ENCODE measurements at places on chromosomes 5 and 9.

DNA sequence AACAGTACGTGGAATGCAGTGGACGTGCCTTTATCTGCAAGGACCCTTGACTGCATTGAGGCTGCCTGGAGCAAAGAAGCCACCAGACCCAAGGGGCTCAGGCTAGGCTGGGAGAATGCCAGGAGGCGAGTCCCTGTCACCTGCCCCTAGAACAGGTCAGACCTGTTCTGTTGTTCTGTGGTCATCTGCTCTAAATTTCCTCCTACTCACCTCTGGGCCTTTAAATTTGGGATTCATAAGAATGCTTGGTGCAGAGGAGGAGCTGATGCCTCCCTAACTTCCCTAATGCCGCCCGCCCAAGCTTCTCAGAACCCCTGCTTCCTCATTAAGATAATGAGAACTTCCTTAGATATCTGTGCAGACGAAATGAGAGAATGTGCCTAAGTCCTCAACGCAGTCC, 32.0 kb downstream of the DAPK1 start:
- DNase-seq, result no peak

DNA sequence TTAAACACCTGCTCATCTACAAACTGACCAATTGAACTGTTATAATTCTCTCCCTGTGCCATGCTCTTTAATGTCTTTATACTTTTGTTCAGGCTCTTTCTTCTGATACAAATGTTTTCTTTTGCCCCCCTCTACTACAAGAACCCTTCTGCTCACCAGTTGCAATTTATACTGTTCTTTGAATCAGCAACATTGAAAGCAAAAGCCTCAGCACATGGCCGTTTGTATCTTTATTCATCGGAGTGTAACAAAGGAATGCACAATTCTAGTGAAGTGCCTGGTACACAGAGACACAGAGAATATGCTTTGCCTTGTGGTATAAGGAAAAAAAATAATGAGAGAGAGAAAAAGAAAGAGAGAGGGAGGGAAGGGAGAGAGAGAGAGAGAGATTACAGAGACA, 547.1 kb downstream of the CDH12 start:
- DNase-seq, result no peak

DNA sequence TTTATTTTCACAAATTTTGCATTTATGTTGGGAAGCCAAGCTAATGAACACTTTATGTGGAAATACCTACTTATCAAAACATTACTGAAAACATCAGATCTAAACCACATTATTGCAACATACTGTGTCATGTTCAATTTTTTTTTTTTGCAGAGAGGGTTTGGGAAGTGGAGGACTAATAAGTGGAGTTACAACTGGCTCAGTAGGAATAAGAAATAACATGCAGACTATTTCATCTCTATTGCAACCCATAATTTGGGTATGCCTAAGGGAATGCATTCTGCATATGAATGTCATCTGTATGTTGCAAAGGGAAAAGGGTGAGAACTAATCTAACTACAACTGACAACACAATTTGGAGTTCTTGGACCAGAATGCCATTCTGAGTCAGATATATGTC, 41.8 kb downstream of the APC start:
- DNase-seq, result no peak

GRCh38 chr9:21777701-21778100, 24.7 kb upstream of the MTAP start:
- no peak for DNase-seq

GRCh38 chr5:168153263-168153875, 138.1 kb upstream of the WWC1 start:
- DNase-seq, result no peak

DNA sequence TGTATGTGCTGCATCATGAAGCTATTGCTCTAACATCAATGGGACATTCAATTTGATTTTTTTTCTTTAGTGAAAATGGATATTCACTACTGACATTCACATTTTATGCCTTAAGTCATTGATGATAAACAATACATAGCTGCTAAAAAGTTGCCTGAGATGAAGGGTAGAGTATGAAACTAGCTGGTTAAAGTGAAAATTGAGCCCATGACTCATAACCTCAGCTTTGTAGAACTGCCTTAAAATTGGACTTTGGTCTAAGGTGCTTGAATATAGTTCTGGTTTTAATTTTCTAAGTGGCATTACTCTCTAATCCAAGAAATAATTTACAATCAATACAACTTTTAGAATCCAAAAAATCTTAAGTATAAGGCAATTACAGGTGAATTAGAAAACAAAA, 740.4 kb upstream of the RIOK2 start:
- DNase-seq, result no peak

DNA sequence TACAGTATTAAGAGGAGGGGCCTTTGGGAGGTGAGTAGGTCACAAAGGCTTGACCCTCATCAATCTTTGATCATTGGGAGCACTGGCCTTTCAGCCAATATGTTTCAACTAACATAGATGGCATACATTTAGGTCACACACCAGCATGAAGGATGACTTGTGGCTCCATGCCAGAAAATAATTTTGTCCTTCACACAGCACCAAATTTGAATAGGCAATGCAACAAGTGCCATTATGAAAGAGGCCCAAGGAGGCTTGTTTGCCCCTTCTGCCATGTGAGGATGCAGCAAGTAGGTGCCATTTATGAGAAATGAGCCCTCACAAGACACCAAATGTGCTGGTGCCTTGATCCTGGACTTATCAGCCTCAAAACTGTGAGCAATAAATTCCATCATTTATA, 81.1 kb downstream of the JAKMIP2 start:
- DNase-seq, result no peak

DNA sequence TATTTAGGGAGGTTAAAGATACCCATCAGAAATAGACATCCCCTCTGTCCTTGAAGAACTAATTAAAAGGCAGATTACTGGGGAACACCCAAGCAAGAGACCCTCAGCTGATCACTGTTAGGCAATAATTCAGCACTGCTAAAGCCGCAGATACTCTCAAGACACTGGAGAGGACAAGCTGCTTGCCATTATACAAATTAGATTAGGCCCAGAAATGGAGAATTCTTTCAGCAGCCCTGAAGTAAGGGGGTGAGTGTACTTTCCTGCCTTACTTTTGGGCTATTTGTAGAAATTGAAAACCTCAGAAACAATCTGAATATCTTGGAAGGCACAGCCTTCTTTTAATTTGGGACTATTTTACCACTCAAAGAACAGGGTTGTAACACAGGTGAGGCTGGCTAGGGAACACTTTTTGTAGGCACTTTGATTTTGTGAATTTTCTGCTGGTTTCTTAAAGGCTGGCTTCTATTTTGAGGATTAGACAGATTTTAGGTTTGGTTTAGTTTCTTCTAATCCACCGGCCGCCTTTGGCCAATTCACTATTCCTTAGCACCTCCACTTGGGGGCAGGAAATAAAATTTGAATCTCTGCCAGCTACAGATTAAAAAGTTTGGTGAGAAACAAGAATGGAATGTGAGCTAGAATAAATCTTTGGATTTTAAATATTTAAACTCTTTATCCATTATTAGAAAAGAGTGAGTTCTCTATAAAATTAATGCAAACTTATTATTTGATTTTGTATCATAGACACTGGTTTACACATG, 106.0 kb downstream of the SMARCA2 start:
- DNase-seq, result no peak

DNA sequence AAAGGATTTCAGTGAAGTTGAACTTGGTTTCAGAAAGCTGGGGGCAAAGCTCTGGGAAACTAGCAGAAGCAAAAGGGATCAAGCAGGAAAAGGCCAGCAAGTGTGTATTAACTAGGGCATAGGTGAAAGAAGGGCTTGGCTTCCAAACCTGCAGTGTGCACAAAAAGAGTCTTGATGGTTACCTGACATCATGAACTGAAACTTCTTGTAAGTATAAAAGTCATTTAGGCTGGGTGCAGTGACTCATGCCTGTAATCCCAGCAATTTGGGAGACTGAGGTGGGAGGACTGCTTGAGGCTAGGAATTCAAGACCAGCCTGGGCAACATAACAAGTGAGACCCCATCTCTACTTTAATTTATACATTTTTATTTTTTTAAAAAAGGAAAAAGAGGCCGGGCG, 216.4 kb downstream of the EPB41L4A start:
- no peak for DNase-seq

DNA sequence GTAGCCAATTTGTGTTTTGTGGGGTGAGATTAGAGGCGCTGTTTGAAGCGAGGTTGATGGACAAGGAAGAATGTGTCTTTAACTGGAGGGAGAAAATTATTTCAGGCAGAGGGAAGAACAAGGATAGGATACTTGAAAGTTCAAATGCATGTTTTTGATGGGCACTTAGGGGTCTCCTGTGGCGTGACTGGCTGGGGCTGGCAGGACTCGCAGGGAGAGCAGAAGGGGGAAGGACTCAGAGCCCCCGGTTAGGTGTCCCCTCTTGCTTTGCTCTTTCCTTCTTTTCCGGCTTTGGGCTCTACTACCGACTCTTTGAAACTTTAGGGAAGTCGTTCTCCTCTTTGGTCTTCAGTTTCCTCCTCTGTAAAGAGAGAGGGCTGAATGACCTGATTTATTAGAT, 12.1 kb downstream of the GRAMD2B start:
- DNase-seq, result no peak

DNA sequence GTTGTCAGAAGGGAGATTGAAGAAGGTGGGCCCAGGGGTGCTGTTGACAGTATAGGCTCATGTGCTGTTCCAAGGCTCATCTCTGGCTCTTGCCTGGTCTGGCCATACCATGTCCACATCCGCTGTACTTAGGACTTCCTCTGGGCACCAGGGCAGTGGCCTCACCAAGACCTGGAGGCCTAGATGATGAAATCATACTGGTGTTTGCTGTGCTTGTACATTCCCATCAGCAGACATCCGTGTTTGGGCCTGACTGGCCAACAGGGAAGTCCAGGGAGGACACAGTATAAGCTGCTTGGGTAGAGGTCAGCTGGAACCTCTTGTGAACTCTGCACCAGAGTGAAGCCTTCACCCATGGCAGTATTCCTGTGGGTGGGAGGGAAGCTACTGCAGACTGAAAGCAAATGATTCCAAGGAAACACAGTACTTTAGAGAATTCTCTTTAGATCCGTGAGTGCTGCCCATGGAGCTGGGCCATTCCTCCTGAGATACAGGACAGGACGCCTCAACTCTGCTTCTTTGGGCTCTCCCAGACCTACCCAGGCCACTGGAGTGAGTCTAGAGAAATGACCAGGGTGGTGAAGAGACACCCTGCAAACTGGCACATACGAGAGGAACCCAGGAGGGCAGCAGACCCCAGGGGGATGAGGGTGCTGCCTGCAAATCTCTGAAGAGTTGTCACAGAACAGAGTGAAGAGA, 22.5 kb downstream of the POLR1E start:
- DNase-seq, result no peak

DNA sequence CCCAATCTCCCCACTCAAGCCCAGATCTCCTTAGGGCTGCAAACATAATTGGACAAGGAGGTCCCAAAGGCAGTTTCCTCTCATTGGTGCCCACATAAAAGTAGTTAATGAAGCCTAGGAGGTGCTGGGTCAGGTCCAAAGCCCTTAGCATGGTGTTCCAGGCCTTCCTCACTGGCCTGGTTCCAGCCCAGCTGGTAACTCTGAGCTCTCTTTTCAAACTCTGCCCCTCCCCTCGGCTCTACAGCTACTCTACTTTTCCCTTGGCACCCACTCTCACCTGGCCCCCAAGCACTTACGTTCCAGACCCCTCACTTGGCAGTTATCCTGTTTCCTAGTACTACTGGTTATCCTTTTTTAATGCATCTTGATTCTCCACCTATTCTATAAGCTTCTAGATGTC, 9.9 kb downstream of the SEPTIN8 start:
- DNase-seq, result no peak

- no peak for DNase-seq
These were observed 69.4 kb downstream of the PJA2 start for GRCh38 chr5:109340351-109340750.

DNA sequence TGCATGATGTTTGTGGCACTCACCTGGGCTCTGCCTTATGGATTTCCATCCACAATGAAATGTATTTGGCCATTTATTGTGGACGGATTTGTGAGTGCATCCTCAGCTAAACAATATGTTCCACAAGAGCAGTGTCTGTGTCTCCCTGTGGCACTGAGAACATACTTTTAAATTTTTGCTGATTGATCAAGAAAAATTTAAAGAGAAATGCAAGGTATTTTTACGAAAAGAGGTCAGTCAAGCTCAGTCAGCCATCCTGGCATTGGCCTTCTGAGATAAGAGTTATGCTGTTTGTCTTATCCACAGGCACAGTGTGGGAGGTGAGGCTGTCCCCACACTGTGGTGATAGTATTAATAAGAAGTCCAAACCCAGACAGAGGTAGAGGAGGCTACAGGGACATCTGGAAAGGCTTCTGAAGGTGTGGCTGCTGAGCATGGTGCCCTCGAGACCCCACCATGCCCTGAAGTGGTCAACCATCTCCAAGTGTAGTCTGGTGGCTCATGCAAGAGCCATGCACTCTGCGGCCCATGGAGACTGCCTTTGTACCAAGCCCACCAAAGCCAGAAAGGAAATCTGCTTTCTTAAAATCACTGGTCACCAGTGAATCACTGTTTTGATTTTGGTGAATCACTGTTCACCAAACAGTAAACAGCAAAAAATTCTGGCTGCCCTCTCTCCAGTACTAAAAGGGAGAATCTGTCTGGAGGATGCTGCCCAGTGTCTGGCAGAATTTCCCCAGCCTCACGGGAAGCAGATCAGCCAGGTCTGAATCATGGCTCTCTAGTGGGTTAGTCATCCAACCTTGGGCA, 28.8 kb downstream of the SPOCK1 start:
- DNase-seq, result no peak

GRCh38 chr5:132808448-132808847, 4.7 kb upstream of the SOWAHA start:
- no peak for DNase-seq

DNA sequence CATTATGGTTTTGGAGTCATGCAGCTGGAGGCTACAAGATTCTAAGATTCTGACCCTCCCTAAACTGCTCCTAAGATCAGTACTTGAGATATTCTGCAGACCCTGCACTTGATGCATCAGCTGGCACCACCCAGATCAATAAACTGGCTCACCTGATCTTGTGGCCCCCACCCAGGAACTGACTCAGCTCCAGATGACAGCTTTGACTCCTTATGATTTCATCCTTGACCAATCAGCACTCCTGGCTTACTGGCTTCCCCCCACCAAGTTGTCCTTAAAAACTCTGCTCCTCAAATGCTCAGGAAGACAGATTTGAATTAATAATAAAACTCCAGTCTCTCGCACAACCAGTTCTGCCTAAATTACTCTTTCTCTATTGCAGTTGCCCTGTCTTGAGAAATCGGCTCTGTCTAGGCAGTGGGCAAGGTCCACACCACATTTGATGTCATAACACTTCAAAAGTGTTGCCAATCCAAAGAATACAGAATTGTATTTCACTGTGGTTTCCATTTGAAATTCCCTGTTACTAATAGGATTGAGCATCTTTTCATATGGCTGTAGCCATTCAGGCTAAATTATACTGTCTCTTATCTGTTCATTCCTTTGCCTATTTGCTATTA, 14.8 kb upstream of the SLC30A5 start:
- no peak for DNase-seq

- DNase-seq, result no peak
These were observed 48.5 kb upstream of the BNC2 start for GRCh38 chr9:16918920-16919319.

Measured in putamen (tissue), 1 donor.